HS-27A (cell line): ENCODE measurements at places on chromosomes 11 and 22.

DNA sequence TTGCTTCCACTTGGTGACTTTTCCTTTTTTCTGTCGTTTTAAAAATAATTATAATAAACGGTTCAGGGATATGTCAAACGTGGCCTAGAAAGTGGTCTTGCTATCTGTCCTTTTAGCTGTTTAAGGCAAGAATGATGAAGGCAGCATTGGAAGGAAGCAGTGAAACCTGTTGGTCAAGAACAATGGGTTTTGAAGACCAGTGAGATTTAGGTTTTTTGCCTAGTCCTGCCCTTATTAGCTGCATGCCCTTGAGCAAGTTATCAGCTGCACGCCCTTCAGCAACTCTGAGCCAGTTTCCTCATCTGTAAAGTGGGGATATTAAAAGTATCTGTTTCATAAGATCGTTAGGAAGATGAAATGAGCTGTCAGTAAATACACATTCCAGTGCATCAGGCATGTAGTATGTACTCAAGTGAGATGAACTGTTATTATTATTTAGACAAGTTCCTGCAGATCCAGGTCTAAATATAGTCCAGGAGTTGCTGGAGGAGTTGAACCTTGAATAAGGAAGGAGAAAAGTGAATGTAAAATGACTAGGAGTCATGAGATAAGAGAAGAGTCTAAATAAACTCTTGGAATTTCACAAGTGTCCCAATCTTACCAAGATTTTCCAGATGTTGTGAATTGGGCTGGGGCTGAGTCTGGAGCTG is 90.8 kb upstream of the HSD17B12 start:
- DNase-seq, result no peak

GRCh38 chr22:18057568-18058209 is 20.1 kb upstream of the PEX26 start:
- no peak for DNase-seq

GRCh38 chr22:17665854-17666253 is 27.3 kb downstream of the BCL2L13 start:
- no peak for DNase-seq

DNA sequence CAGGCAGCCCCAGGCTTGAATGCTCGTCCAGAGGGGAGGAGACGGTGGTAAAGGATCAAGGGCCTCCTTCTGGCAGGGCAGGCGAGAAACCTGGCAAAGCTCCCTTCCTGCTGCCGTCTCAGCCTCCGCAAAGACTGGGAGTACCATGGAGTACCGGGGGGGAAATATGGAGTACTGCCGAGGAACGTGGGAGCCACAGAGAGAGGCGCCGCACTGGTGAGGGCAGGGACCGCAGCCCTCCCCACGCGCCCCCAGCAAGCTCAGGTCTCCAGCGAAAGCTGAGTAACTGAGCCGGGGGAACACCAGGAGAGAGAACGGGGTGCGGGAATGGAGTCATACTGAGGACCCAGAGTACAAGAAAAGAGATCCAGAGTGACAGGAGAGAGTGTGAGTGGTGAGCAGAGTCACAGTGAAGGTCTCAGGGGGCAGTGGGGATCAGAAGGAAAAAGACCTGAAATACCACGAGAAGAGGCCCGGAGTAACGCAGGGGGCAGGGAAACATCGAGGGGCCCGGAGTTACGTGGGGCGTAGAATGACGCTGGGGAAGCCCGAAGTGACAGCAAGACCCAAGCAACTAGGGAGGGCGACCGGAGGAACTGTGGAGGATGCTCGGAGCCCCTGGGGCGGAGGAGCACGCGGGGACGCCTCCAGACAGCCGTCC is 740 bp downstream of the EML3 start:
- DNase-seq, result no peak

DNA sequence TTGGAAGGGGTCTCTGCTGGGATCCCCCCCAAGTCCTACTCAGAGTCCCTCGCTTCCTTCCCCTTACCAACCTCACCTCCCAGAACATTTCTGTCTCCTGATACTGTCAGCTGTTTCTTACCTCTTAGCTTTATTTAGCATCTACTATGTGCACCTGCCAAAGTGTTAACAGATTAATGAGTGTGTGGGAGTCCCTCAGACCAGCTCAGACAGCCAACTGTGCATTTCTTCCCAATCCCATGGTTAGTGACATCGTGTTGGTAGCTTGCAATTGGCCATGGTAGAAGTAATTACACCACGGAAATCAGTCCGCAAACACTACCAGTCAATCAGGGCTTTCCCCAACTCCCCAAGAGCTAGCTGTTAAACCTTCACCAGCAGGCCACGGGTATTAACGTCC is 150.6 kb downstream of the DSCAML1 start:
- no peak for DNase-seq

DNA sequence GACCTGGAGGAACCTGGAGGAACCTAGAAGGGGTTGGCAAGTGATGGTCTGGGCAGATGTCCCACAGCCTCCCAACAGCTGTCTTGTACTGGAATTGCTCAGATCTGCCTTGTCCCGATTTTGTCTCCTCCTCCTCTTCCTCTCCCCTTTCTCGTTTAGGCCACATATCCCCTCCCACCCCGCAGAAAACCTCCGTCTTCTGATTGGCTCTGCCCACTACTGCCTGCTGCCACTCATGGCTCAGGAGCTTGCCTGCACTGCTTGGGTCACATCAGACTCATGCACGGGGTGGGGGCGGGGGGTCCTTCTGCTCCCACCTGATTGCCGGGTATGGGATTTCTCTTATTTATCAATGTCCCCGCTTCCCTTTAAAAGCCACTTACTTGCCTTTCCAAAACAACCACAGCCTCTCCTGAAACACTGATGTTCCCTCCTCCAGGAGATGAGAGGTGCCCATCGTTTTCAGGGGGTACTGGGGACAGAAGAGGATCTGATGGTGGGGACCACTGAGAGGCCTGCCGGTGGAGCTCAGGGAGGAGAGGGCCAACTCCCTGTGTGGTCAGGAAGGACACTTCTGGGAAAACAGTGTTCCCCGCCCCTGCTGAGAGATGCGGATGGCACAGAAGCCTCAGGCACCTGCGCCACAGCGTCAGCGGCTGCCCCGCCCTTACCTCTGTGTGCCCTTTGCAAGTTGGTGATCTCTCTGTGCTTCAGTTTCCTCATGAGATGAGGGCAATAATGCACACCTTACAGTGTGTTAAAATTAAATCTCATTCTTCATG is 14.7 kb downstream of the TOM1 start:
- no peak for DNase-seq

GRCh38 chr11:20429216-20429615 is 41.7 kb downstream of the PRMT3 start:
- no peak for DNase-seq

DNA sequence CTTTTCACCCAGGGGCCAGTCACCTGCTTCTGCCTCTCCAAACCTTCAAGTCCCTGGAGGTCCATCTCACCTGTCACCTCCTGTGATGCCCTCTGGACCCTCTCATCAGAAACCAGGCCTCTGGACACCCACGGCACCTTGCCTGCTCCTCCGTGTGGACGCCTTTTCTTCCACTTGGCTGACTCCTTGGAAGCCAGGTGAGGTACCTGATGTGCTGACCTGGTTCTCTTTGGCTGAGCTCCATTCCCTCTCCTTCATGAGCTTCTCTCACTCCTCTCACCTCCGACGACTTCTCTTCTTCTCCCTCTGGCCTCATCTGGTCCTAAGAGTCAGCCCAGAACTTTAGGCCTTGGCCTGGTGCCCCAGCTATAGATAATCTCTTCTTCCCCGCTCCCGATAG is 99.3 kb downstream of the CEP164 start:
- DNase-seq, result no peak

GRCh38 chr11:123164732-123165450 is 30.2 kb downstream of the CLMP start:
- DNase-seq, result no peak

DNA sequence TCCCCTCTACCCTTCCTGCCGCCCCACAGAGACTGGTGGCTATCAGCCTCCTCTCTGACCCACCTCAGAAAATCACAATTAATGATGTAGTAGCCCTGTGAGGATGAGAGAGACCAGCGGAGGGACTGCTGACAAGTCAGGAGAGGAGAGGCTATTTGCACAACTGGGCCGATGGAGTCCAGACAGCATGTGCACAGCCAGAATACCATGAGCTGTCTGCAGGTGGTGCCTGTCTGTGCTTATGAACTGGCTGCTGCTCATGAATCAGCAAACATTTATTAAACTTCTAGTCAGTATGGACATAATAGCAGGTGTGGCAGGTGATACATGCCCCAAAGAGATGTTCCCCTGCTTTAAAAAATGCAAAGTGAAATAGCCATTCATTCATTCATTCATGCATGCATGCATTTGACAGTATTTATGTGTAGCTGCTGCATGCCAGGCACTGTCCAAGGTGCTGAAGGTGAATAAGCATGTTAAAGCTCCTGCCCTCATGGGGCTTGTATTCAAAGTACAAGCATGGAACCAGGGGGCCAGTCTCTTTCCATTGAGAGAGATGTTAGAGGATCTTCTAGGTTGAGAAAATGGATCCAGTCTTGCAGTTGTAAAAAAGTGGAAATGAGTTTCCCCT is 141.3 kb downstream of the GRIK4 start:
- no peak for DNase-seq

GRCh38 chr11:62062223-62062861 is 61.5 kb upstream of the INCENP start:
- no peak for DNase-seq

GRCh38 chr22:26952451-26953011 is 295.1 kb downstream of the MIAT start:
- no peak for DNase-seq

- no peak for DNase-seq
These were observed 87.6 kb downstream of the STIM1 start for GRCh38 chr11:3942956-3943497.

- no peak for DNase-seq
These were observed 43.0 kb upstream of the EIF3D start for GRCh38 chr22:36571991-36572390.

GRCh38 chr22:36608987-36609386 is 80.0 kb upstream of the EIF3D start:
- DNase-seq, result no peak

GRCh38 chr22:48004038-48004437 is 1241.6 kb downstream of the TBC1D22A start:
- no peak for DNase-seq

DNA sequence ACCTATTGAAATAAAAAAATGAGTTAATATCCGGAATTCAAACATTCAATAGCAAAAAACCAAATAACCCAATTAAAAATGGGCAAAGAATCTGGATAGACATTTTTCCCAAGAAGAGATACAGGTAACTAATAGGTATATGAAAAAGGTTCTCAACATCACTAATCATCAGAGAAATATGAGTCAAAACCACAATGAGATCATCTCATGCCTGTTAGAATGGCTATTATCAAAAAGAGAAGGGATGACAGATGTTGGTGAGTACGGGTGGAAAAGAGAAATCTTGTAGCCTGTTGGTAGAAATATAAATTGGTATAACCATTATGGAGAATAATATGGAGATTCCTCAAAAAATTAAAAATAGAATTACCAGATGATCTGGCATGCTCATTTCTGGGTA is 26.9 kb upstream of the OR6M1 start:
- no peak for DNase-seq

- DNase-seq, result no peak
These were observed 626.4 kb downstream of the BRD1 start for GRCh38 chr22:49201046-49201970.

GRCh38 chr11:6307876-6308275 is 12.4 kb downstream of the CAVIN3 start:
- DNase-seq, result no peak

GRCh38 chr11:35163209-35163608 is 24.2 kb downstream of the CD44 start:
- DNase-seq, result no peak

- DNase-seq, result no peak
These were observed 4.7 kb downstream of the KCNE3 start for GRCh38 chr11:74462631-74463030.

DNA sequence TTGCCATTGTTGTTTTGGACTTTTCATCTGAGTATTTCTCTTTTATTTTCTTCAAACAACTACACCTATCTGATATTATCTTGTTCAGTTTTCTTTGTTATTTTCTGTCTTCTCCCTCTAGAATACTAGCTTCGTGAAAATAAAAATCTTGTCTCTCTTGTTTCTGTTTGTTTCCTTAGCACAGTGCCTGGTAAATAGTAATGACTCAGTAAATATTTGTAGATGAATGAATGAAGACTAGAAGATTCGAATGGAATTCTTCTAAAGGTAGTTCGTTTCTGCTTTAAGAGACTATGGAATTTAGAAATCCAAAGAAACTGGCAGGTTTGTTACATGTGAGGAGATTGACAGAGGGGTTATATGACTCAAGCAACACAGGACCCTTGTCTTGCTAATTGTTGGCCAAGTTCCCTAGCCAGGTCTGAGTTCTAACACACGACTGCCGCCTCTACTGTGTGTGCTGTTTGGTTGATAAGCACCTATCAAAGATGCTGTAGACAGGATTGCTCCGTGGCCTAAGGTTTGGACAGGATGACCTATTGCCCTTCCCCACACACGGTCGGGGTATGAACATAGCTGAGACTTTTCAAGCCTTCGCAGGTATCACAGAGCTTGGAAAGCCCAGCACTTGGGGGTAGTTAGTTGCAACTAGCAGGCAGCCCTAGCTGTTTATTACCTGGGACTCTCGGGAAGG is 831 bp upstream of the TMEM135 start:
- DNase-seq, result no peak

- no peak for DNase-seq
These were observed 176.5 kb downstream of the LARGE1 start for GRCh38 chr22:33743756-33744155.

- no peak for DNase-seq
These were observed 57.6 kb upstream of the CRYBB3 start for GRCh38 chr22:25142102-25142501.

- DNase-seq, result no peak
These were observed 5.0 kb upstream of the MCHR1 start for GRCh38 chr22:40674274-40674673.

GRCh38 chr11:81394311-81394710 is 1339.4 kb downstream of the FAM181B start:
- DNase-seq, result no peak

DNA sequence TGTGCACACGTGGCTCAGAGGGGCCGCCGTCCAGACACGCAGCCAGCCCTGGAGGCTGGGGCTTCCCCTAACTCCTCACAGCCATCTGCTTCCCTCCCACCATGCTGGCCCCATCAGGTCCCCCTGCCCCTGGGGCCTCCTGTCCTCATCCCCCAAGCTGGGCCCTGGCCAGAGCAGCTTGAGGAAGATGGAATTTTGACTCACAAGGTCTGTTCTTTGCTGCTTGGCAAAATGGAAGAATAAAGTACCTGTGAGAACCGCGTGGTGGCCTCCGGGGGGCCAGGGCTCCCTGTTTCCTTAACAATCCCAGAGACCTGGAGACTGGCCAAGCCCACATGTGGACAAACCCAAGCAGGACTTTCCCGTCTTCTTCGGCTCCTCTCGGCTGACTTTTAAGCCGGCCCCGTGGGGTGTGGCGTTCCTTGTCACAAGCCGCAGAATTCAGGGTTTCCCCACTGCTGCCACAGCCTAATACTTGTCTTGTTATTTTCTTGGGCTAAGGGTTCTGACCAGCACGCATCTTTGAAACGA is 872.8 kb downstream of the BRD1 start:
- no peak for DNase-seq
